ENCODE measurements at places on chromosomes 1 and 21.

- DNase-seq: no peak
These were observed 16.8 kb upstream of the NID1 start for GRCh38 chr1:236081546-236082227.

- no peak for DNase-seq
These were observed 596.5 kb downstream of the MATN1 start for GRCh38 chr1:30126848-30127247.

GRCh38 chr21:15078180-15078579 is 13.4 kb upstream of the NRIP1 start:
- DNase-seq: no peak

- no peak for DNase-seq
These were observed 238.6 kb downstream of the FOXD2 start for GRCh38 chr1:47676311-47677054.

DNA sequence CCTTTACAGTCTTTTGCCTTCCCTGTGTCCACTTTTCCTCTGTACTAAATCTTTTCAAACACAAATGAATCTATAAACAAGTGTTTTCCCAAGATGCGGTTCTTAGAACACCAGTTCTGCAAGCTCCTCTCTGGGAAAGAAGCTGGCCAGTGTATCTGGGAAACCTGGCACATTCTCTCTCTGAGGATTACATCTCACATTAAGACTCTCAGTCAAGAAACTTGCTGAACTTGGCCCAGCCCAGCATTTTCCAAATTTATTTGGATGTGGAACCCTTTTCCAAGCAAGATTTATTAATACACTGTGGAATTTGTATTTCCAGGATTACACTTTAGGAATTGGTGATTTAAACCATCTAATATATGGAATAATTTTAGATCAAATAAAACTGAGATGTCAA is 105.7 kb downstream of the ZNF281 start:
- DNase-seq: no peak

DNA sequence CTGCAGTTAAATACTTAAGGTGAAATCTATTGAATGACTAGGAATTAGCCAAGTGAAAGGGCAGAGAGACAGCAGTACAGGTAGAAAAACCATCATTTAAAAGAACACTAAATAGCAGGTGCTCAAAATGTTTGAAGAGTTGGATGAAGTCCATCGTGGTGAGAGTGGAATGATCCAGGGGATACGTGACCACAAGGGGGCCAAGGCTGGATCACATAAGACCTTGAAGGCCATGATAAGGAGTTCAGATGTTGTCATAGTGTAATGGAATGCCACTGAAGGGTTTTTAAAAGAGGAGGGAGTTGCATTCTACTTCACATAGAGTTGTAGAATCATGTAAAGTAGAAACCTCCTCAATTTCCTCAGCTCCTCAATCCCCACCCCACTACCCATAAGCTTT is 34.8 kb upstream of the HOOK1 start:
- DNase-seq: no peak

- DNase-seq: no peak
These were observed 53.4 kb downstream of the MIER1 start for GRCh38 chr1:66978201-66978600.

DNA sequence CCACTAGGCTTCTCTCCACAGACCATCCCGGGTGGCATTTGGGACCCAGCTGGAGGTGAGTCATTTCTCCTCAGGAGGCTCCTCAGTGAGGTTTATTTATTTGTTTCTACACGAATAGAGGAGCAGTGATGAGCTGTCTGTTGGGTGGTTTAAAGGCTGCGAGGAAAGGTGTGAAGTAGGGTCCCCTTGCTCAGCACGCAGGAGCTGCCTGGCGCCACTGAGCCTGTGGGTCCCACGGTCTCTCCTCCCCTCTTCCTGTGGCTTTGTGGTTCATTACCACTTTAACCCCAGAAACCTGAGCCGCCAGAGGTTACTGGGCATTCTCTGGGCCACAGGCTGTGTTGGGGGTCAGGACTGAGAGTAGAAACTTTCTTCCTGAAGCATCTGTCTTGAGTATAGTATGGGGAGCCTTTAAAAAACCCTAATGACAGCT is 39.9 kb downstream of the IL6R start:
- peak; percentile 53 for DNase-seq

DNA sequence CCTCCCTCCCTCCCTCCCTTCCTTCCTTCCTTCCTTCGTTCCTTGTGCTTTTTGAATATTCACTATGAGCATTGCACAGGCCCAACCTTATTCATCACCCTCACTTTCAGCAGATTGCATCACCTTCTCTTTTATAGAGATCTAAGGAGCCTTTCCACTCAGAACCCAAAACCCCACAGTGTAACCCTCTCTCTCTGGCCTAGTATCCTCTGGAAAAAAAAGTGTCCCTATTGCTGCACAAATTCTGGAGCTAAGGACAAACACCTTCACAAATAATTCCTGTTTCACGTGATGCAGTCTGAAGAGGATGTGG is 25.6 kb downstream of the OR10J5 start:
- no peak for DNase-seq

DNA sequence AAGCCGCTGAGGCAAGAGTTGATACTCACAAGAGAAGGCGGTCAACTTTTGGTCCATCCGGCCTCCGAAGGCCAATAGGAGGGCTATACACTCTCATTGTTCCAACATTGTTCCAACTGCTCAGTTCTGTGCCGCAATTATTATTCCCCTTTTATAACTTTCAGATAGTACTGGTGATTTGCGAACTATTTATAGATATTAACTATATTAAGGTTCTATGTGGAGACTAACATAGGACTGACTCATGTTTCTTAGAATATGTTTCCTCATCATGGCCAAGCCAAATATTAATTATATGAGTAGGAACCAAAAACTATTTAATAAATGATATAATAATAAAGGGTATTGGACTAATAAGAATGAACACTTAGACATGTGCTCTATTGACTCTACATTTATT is 96.7 kb upstream of the LBR start:
- DNase-seq: no peak

- DNase-seq: no peak
These were observed 12.5 kb upstream of the LPGAT1 start for GRCh38 chr1:211843018-211843417.

GRCh38 chr1:222242492-222242891 is 305.4 kb downstream of the HHIPL2 start:
- DNase-seq: no peak

DNA sequence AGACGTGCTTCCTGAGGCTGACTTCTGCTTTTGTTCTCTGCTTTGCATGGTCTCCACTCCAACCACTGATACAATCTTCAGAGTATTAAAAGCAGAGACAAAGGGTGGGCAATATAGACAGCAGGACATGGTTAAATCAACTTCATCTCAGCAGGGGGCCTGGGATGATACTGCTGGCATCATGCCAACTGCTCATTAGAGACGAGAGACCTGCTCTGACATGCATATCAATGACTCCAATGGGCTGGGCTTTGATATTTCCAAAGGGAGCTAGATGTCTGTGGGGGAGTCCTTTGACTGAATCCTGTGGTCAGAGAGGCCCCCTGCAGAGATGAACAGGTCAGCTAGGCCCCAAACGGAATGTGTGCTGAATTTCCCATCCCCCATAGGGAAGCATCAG is 106.6 kb downstream of the ACTL8 start:
- DNase-seq: no peak

GRCh38 chr1:237713916-237714315 is 176.8 kb downstream of the ZP4 start:
- no peak for DNase-seq

DNA sequence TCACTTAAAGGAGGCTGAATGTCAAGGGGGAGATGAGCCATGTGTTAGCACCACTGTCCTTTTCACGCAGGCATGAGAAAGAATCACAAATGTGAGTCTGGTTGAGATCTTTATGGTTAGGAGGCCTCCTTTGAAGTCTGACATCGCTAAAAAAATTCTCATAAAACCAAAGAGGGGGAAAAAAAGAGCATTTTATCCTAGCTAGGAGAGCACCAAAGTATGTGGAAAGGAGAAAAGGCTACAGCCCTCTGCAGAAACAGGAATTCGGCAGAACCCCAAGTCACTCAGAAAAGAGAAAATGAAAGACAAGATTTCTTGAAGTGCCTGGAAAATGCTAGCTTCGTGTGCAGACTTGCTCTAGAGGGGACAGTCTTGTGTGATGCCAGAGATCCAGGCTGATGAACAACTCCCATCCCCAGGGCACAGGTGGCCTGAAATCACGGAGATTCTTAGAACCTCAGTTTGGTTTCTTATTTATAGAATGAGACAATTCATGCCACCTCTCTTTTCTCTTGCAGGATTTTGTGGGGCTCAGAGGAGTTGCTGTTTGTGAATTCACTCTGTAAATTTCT is 61.5 kb downstream of the RUNX1 start:
- DNase-seq: no peak

GRCh38 chr1:60151311-60151710 is 77.7 kb upstream of the C1orf87 start:
- no peak for DNase-seq

DNA sequence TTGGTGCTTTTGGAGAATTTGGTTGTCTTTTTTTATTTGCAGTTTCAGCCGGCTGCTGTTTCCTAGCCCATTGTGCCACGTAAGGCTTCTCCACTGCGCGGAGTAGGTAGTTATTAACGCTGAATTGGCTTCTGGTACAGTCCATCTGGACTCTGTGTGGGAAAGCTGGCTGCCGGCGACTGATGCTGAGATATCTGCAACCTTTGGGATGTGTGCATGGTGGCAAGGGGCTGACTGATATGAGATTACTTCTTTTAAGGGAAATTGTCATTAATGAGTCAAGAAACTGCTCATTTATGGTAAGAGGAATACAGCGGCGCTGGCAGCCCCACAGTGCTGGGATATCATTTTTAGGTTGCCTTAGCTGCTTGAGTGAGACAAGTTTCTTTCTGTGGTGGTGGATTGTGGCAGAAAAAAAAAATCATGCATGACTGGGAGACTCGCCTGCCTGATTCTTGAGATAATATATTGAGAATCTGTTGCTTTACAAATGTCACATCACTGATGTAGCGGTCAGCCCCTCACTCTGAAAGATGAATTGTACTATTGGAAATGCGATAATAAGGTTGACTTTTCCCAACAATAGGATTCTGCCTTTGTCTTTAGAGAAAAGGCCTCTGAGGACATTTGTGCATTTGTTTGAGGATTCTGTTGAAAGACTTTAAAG is 2.5 kb upstream of the ELAVL4 start:
- no peak for DNase-seq

- no peak for DNase-seq
These were observed 27.6 kb upstream of the SNX27 start for GRCh38 chr1:151584278-151584677.

DNA sequence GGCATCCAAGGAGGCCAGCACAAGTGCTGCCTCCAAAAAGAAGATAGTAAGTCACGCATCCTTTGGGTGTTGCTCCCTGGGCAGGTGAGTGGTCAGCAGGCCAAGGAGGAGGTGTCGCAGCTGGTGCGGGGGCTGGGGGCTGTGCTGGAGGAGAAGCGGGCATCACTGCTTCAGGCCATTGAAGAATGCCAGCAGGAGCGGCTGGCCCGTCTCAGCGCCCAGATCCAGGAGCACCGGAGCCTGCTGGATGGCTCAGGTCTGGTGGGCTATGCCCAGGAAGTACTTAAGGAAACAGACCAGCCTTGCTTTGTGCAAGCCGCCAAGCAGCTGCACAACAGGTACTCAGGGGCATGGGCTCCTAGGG is 4.3 kb downstream of the TRIM46 start:
- no peak for DNase-seq

- DNase-seq: peak; percentile 15
These were observed 129.7 kb upstream of the FAM72C start for GRCh38 chr1:144101397-144102045.

DNA sequence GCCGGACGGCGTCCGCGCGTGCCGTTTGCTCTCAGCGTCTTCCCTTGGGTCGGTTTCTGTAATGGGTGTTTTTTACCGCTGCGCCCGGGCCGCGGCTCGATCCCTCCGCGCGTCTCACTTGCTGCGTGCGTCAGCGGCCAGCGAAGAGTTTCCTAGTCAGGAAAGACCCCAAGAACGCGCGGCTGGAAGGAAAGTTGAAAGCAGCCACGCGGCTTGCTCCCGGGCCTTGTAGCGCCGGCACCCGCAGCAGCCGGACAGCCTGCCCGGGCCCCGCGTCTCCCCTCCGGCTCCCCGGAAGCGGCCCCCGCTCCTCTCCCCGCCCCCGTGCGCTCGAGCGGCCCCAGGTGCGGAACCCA is 159.8 kb downstream of the RUNX1 start:
- peak; percentile 58 for DNase-seq

- no peak for DNase-seq
These were observed 595 bp upstream of the DDR2 start for GRCh38 chr1:162631546-162632191.

DNA sequence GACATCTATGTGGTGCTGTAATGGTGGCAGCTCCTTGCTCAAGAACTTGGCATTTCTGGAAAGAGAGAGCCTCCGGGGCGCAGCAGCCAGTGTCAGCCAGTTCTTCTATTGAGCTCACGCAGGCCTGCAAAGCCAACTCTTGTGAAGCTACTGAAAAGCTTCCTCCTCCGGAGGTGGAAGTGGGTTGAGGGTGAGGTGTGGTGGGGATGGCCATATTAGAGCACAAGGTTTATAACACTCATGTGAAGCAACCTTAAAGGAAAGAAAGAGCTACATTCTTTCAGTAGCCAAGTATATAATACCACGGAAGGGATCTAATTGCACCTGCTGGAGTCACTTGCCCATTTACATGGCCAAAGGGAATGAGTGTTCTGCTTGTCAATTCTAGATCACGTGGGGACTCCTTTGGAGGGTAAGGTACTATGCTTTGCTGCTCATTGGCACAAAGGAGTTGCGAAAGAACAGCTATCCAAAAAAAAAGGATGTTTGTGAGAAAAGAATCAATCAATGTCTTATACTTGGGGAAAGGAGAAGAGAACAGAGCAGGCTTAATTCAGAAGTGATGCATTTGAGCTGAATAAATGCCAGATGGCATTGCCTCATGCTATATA is 18.3 kb upstream of the MAP10 start:
- peak; percentile 30 for DNase-seq

GRCh38 chr1:180925471-180926051 is 12.9 kb downstream of the KIAA1614 start:
- no peak for DNase-seq

DNA sequence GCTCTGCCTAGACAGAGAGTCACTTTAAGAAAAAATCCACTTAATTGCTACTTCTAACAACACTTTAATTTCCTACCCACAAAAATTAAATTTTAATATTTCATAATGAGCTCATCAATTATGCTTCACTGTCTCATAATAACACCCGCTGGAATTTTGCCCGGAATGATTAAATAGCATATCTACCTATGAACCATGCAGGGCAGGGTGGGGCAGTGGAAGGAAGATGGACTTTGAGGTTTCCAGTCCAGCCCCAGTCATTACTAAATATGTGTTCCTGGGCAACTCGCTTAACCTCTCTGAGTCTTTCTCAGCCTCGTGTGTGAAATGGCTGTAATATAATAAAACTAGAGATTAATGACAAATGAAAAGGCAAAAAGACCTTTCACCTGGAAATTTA is 32.8 kb upstream of the SLC45A1 start:
- no peak for DNase-seq

- no peak for DNase-seq
These were observed 187.4 kb downstream of the DISC1 start for GRCh38 chr1:231814021-231814420.

DNA sequence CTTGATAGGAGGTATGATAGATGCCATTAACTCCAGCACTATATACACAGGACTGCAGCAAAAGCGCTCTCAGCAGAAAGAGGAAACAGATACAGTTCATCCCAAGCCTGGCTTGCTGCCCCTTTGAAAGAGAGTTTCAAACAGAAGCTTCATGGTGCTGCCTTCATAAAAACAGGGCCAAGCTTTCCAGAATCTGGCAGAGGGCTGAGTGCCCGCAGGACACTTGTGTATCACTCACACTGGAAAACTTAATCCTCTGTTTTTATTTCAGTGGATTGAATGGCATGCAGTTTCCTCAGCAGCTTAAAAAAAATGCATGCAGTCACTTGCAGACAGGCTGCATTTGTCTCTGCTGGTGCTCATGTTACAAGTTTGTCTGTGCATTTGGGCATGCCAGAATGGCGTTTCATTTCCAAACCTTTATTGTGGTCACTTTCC is 40.4 kb downstream of the KCNJ15 start:
- no peak for DNase-seq

Measured in activated CD4-positive, alpha-beta memory T cell treated with anti-CD3 and anti-CD28 coated beads, Interleukin-2, amount 10 ng/mL, durations not matched to agents 7 days and 5 days (primary cell).